ENCODE measurements at places on chromosomes 6 and 20.

DNA sequence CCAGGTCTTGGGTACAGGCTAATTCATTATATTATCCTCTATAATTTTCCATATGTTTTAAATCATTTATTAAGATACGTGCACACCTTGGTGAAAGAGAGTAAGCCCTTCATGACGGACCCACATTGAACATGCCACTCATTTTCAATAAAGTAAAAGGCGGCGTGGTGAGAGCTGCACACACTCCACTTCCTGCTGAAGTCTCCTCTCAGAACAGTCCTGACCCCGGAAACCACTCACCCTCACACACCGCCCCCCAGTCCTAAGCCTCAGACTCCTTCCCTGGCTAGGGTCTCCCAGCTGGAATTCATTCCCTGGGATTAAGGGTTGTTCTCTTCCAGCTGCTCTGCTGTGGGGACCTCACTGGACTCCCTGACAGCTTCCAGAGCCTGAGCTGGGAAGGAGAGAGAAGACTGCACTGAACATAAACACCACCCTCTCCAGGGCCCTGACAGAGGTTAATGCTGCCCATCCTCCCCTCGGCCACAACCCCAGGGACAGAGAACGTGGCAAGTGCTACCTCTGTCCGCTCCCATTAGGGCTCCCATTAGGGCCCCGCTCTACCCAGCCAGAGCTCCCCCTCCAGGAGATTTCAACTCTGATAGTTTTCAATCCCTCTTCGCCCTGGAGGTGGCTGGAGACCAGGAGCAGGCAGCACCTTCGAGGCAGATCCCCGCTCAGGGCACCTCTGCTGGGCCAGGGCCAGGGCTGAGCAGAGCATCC lies 24.8 kb downstream of the GRM4 start:
- DNase-seq, result no peak

DNA sequence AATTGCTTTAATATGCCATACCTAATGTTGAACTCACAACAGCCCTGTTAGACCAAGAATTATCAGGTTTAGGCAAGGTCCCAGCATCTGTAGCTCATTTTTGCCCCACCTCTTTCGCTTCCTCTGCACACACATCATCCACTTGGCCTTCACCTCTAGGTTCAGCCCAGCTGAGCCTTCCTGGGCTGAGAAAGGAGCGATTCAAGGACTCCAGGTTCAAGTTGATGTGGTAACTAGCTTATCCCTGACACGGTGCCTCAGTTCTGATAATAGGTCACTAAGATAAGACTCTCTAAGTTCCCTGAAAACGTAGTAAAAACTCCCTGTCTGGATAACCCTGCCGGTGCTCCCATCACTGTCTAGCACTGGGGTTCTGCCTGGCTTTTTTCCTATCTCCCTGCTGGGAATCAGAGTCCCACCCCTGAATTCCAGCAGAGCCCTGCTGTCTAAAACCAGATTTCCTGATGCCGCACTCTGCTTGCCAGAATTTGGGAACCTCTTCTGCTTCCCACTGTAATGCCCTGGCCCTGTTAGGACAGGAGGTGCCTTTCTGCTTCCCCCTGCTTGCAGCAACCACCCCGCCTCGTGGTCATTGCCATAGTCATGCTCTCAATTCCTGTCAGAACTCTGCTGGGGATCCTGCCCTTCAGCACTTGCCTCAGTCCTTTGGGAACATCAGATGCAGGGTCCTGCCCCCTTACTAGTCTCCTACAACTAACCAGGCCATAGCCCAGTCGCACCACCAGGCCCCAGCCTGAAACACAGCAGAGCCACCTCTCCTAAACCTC lies 47.6 kb downstream of the ALDH8A1 start:
- DNase-seq, result no peak

DNA sequence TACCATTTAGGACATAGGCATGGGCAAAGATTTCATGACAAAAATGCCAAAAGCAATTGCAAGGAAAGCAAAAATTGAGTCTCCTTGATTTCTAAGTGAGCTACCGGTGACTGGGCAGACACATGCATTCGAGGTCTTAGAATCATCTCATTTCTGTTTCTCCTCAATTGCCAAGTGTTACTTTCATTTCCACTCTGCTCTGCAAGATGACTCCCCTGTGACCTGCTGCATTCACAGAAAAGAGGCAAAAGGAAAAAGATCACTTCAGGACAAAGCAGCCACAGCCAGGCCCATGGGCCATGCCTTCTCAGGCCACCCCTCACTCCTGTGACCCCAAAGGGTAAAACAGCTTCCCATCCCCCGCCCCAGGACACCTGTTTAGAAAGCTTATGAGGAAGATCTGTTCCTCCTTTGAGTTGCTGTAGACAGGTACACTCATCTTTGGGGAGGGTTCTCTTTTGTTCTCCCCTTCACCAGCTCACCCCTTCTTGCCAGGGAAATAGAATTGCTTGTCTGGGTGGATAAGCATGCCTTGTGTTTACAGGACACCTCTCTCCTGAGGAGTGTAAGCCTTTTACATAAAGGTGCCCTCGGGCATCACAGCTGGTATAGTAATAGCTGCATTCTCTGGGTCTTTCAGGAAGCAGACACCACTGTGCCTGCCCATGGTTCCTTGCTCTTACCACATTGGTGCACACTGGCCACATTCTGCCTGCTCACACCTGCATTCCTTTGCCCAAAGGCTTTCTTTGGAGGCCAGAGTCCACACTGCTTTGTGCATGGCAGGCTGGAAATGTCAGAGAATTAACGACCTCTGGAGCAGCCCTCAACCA lies 105.0 kb downstream of the SLC24A3 start:
- no peak for DNase-seq

- DNase-seq, result no peak
Measured at GRCh38 chr20:40785346-40785745, 96.3 kb upstream of the MAFB start.

- no peak for DNase-seq
Measured at GRCh38 chr6:114007516-114007915, 36.6 kb upstream of the HDAC2 start.

- DNase-seq, result no peak
Measured at GRCh38 chr6:39207416-39208222, 21.7 kb downstream of the KCNK5 start.

GRCh38 chr20:33933469-33933909 lies 60.2 kb upstream of the RALY start:
- DNase-seq, result no peak

- DNase-seq, result no peak
Measured at GRCh38 chr20:62850333-62850974, 11.2 kb downstream of the TCFL5 start.

DNA sequence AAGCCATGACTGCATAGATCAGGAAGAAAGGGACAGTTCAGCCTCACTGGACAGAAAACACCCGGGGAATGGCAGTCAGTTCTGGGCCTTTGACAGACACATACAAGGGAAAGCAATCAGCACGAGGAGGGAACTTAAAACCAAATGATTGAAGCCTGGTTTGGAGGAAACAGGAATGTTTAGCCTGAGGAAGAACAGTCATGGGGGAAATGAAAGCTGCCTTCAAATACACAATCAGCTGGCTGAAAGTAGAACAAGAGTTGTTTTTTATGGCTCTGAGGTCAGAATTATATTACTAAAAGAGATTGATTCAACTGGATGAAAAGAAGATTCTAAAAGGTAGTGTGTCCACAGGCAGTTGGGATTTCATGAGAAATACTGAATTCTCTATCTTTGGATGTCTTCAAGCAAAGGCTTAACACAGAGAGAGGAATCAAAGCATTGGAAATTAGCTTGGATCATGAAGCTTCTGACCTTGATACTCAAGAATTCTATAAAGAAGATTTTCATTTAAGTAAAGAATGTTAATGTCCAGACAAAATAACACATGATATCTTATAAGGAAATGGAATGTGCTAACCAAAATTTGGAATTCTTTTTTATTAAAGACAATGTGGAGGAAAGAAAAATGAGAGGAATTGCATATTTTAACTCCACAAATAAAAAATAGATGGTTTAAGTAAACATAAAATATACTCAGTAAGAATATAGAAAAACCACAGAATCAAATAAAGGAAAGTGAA lies 216.6 kb downstream of the IBTK start:
- DNase-seq, result no peak

GRCh38 chr20:20344476-20344875 lies 23.4 kb upstream of the INSM1 start:
- no peak for DNase-seq

GRCh38 chr20:41049451-41049850 lies 20.8 kb downstream of the TOP1 start:
- DNase-seq, result no peak

DNA sequence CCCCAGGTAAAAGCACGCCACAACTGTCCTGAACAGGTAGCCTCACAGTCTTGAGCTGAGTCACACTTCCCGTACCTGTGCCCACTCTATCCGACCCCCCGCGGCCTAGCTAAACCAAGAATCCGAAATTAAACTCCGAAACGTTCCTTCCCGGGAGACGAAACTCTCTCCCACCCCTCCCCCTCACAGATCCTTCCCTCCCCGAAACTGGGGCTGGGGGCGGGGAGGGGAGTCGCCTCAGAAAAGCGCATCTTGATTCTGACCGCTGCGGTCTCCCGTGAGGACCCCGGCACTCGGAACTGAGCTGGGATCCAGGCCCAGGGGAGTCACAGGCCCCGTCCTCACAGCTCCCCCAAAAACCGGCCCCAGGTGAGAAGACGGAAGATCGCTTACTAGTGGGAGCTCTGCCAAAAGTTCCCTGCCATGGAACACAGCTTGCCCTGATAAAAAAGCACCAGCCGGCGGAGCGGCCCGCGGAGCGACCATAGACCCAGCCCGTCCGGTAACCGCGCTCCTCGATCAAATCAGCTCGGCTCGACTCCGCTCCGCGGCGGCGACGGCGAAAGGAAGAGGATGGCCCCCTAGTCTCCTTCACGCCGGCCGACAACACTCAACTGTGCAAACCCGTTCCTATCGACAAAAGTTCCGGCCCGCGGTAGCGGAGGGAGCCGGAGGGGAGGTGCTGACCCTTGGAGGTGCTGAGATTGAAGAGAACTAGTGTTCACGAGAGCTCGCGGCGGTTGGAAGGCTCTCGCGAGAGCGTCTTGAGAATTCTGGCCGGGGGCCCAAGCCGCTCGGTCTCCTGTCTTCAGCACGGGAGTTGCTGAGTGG lies at the start of gene CCNC:
TSS of gene CCNC (minus strand) at position 558 of the 831 bp plus-strand sequence. CDS start at position 425, 133 bp downstream.
- DNase-seq, result peak; percentile 92

DNA sequence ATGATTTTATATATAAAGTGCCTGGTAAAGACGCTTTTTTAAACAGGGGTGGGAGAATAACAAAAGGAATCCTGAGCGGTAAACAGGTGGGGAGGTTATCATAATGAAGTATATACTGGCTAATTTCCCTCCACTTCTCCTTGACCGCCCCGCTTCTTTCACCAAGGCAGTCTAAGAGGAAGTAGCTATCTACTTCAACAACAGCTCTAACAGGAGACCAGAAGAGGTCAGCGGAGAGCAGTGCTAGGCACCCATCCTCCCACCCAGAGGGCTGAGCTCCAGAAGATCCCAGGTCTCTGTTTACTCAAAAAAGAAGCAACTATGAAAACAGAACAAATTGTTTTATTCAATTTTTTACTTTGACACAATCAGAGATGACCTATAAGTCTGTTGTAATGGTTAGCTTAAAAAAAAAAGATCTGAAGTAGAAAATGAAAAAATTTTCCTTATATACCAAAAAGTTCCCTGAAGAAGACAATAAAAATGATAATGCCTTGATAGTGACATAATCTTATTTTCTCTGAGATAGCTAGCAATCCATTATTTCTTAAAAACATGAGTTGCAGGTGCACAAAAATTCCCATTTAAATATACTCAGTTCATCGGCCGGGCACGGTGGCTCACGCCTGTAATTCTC lies 141.1 kb downstream of the PDSS2 start:
- DNase-seq, result peak; percentile 43

GRCh38 chr6:144528743-144529425 lies 243.7 kb downstream of the UTRN start:
- no peak for DNase-seq

DNA sequence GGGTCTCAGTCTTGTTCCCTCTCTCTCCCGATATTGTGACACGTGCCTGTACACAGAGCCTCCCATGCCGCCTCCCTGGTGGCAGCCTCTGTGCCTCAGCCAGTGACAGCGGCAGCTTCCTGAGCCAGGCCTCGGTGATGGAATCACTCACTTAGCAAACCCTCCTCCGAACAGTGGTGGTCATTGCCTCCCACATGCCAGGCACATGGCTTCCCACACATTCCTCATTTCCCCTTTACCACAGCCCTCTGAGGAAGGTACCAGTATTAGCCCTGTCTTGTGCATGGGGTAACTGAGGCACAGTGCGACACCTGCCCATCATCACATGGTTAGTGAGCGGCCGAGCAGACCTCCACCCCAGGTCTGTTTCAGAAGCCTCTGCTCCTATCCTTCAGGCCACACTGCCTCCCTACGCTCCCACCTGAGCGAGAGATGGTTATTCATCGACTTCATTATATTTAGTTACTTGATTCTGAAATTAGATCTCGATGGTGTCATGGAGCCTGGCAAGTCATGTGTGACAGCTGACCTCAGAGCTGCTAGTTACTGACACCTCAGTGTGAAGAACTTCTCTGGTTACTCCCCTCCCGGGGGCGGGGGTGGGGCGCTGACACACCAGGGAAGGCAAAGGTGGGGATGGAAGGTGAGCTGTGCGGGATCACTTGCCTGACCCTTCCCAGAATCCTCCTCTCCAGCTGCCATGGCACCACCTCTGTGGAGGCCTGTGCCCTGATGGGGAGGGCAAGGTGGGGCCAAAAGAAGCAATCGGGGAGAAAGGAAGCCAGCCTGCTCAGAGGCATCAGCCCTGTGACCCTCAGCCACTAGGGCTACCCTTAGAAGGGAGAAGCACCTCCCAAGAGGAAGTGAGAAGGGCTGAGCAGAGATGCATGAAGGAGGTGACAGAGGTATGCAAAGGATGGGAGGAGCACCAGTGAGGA lies 17.9 kb downstream of the MDGA1 start:
- DNase-seq, result no peak

GRCh38 chr20:51447097-51447764 lies 95.3 kb downstream of the NFATC2 start:
- DNase-seq, result no peak

DNA sequence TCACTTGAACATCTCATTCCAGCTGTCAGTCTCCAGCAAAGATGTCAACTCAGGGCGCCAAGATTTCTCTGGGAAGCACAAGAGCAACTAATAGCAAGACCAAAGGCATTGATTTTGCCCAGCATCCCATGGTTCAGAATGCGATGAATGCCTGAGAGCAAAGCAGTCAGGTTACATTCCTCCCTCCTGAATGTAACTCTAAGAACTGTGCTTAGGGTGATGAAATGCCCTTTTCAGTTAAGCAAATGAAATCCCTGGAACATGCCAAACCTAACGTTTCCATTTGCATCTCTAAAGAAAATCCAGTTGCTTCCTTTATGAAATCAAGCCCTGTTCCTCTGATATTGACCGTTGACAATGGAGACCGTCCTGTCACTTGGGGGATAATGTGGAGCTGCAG lies 224.0 kb upstream of the PLN start:
- no peak for DNase-seq

DNA sequence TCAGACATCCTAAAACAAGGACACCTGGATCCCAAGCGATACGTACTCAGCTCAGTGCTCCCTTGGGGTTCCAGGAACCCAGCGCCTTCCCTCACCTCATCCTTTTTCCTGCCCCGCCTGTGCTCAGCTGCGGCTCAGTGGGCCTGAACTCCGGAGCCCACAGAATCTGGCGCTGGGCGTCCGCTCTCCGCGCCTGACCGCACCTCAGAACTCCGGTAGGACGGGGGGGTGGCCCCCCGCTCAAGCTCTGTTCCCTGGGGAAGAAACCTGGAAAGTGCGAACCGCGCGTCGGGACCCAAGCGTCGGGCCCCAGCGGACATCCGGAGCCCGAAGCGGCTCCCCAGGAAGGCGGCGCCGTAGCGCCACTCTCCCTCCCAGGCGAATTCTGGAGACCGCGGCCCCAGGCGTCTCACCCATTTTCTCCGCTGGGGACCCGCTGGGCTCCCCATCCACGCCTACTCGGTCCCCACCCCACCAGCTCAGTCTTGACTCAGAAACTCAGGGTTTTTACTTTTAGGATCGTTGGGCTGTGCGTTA lies 336 bp upstream of the LY6G5C start:
- no peak for DNase-seq

- DNase-seq, result no peak
Measured at GRCh38 chr6:154123155-154123956, 84.3 kb downstream of the OPRM1 start.
